ENCODE measurements at places on chromosomes 1 and 21.

DNA sequence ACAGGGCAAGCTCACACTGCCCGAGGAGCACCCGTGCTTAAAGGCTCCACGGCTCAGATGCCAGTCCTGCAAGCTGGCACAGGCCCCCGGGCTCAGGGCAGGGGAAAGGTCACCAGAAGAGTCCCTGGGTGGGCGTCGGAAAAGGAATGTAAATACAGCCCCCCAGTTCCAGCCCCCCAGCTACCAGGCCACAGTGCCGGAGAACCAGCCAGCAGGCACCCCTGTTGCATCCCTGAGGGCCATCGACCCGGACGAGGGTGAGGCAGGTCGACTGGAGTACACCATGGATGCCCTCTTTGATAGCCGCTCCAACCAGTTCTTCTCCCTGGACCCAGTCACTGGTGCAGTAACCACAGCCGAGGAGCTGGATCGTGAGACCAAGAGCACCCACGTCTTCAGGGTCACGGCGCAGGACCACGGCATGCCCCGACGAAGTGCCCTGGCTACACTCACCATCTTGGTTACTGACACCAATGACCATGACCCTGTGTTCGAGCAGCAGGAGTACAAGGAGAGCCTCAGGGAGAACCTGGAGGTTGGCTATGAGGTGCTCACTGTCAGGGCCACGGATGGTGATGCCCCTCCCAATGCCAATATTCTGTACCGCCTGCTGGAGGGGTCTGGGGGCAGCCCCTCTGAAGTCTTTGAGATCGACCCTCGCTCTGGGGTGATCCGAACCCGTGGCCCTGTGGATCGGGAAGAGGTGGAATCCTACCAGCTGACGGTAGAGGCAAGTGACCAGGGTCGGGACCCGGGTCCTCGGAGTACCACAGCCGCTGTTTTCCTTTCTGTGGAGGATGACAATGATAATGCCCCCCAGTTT is 1.3 kb downstream of the CELSR2 start:
- no peak for DNase-seq

- DNase-seq: no peak
Measured at GRCh38 chr1:230970432-230970831, 8.2 kb downstream of the TTC13 start.

GRCh38 chr1:184472136-184472535 is 85.3 kb downstream of the C1orf21 start:
- DNase-seq: no peak

- no peak for DNase-seq
Measured at GRCh38 chr1:201393076-201393475, 6.0 kb downstream of the LAD1 start.

DNA sequence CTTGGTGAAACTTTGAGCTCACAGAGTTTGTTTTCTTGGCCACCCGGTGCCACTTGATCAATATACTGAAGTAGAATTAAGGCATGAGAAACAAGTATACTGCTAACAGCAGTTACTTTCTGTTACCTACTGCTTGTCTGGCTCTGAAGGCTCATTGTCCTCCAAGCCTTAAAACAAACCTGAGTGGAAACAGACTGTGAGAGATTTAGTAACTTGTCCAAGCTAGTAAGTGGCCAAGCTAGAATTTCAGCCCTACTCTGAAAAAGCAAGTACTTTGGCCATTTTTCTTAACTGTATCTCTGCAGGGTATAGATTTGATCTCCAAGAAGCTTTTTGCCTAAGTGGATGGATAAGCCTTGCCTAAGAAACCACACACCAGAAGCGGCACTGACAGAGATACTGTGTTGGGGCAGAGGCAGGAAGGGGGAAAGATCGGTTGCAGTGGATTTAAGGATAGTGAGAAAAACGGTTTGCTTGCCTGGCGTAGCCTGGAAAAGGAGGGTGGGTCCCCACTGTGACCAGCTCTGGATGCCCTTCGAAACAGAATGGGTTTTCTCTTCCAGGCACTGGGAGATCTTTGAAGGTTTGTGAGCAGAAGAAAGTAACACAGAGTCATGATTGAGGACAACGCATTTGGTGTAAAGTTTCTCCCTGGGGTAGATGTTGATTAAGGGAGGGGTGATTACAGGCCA is 2.1 kb upstream of the MACO1 start:
- no peak for DNase-seq

GRCh38 chr1:106568201-106568974 is 488.1 kb upstream of the PRMT6 start:
- no peak for DNase-seq

- DNase-seq: no peak
Measured at GRCh38 chr1:89763649-89763986, 57.2 kb upstream of the LRRC8D start.

DNA sequence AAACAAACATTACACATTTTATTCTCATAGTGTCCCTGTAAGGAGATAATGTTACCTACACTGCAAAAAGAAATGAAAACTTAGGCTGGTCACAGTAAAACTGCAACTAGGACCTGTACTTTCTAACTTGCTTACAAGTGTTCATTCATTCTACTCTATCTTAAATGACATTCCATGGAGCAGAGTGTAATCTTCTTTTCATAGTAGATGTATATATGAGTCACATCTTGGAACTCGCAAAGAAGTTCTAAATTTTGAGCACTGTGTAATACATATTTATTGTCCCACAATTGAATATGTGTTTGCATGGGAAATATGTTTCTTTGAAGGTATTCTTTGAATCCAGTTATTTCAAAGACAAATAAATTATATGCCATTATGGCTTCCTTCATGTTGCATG is 1258.5 kb upstream of the ADGRL2 start:
- no peak for DNase-seq

DNA sequence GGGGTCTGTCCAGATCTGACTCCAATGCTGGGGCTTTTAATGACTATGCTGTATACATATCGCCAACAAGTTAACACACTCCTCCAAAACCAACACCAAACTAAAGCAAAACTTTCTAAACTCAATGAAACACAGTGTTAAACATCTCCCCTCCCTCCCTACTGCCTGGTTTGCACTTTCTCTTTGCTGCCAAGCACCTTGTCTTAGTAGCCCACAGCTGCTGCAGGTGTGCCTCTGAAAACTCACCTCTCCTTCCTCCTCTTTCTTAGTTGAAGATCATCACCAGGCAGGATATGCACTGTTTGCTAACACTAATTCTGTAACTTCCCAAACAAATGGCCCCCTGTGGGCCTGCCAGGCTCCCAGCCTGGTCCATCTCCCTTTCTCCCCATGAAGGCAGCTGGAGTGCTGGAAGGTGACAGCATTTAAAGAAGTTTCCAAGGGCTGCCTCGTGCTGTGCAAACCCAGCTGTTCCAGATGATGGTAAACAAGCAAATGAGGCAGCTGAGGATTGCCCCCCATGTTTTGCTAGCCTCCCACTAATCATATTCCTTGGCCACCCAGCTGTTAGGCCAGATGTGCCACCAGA is 213.7 kb downstream of the ASTN1 start:
- DNase-seq: no peak

DNA sequence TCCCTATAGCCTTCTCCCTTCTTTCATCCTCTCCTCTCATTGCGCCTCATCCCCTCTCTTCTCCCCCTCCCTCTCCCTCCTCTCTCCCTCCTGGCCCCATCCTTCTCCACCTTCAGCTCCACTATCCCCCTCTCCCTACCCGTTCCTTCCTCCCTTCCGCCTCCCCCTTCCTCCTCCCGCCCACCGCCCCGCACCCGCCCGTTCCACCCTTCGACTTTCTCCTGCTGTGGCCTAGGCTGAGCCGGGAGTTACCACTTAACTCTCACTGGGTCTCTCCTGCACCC is 1.6 kb downstream of the NPR1 start:
- DNase-seq: no peak

GRCh38 chr1:7893529-7894180 is 40.8 kb upstream of the UTS2 start:
- DNase-seq: no peak

GRCh38 chr21:36847189-36847588 is 119.3 kb downstream of the HLCS start:
- no peak for DNase-seq

DNA sequence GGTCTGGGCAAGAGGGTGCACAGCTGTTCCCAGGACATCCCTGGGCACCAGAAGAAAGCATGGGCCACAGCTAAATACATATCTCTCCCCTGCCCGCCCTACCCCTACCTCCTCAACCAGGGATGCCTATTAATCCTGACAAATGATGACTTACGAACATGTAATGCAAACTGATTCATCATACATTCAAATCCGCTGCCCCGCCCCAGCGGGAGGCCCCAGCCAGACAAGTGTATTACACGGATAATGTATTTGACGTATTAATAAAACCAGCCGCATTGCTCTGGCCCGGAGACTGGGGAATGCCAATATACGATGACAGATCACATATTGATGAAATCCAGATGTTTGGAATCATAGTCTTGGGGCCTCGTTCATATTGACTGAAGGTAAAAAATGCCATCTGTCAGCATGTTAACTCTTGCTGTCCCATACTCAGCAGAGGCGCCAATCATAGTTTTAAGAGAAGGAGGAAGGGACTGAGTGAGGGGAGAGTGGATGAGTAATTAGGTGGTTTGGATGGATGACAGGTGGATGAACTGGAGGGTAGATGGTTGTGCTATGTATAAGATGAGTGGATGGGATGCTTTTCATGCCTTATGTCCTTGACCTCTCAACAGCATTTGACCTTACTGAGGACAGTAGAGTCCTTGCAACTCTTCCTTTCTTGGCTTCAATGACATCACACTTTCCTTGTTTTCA is 68.2 kb downstream of the TMEM53 start:
- DNase-seq: no peak

DNA sequence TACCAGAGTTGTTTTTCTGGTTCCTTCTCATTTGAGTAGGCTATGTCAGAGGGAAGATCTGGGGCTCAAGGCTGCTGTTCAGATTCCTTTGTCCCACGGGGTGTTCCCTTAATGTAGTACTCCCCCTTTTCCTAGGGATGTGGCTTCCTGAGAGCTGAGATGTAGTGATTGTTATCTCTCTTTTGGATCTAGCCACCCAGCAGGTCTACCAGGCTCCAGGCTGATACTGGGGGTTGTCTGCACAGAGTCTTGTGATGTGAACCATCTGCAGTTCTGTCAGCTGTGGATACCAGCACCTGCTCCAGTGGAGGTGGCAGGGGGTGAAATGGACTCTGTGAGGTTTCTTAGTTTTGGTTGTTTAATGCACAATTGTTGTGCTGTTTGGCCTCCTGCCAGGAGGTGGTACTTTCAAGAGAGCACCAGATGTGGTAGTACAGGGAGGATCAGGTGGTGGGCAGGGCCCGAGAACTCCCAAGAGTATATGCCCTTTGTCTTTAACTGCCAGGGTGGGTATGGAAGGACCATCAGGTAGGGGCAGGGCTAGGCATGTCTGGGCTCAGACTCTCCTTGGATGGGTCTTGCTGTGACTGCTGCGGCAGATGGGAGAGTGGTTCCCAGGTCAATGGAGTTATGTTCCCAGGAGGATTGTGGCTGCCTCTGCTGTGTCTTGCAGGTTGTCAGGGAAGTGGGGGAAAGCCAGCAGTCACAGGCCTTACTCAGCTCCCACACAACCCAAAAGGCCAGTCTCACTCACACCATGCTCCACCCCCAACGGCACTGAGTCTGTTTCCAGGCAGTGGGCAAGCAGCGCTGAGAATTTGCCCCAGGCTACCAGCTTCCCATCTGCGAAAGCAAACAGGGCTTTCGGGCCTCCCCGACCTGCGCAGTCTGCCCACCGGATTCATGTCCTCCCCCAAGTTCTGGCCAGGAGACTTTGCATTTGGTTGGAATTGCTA is 64.2 kb downstream of the SERINC2 start:
- no peak for DNase-seq

DNA sequence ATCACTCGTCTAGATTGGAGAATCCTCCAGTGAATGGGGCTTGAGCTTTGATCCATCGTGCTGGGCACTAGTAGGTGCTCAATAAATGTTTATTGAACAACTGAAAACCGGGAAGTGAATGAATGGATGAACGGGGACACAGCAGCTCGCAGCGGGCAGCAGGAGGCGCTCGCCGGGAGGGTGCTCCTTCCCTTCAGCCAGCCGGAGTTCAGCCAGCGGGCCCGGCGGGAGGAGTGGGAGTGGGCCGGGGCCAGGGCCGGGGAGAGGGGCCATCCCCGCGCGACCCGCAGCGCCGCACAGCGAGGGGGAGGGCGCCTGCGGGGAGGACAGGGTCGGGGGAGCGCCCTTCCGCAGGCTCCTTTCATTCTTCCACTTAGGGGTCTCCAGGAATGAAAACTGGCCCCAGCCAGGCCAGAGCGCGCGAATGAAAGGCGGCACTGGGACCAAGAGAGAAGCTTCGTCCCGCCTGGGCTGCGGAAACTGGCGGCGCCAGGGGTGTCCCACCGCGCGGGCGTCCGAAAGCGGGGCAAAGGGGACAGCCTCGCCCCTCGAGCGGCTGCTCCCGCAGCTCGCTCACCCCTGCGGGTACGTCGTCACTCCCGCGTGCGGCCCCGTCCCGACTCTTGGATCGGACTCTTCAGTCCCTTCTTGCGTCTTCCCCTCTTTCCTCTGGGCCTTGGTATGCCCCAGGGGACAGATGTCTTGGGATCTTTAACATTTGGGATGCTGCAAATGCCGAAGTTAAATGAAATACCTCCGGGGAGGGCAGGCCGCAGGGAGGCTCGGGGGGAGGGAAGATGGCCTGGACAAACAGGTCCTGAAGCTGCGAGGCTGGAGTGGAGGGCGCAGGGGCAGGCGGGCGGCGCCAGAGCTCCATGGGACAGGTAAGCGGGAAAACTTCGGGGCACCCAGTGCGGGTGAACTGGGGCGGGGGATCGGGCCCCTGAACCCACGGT is 3.6 kb upstream of the INAVA start:
- no peak for DNase-seq

DNA sequence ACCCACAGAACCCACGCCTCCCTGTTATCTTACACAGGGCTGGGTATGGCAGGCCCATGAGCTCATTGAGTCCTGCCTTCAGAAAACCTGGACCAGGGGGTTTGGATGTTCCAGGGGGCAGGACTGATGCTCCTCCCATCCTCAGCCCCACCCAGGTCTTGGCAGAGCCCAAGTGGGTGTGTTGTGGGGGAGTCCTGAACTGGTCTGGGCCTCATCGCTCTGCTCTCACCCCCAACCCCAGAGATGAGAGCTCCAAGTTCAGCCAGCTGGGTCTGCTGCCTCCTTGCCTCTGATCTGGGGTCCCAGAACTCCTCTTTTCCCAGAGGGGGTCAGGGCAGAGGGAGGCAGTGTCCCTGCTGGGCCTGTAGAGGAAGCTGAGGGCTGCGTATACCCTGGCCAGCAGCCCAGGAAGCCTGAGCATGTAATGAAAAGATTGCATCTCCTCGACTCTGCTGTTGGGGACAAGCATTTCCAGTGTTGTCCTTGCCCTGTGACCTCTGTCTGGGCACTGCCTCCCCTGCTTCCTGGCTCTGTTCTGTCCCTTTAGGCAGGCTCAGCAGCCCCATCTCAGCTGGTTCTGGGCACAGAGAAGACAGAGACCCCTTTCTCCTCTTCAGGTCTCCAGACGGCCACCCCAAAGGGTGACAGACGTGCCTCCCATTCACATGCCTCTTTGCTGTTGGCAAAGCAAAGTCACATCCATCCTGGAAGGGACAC is 54.7 kb upstream of the EPS8L3 start:
- DNase-seq: no peak

DNA sequence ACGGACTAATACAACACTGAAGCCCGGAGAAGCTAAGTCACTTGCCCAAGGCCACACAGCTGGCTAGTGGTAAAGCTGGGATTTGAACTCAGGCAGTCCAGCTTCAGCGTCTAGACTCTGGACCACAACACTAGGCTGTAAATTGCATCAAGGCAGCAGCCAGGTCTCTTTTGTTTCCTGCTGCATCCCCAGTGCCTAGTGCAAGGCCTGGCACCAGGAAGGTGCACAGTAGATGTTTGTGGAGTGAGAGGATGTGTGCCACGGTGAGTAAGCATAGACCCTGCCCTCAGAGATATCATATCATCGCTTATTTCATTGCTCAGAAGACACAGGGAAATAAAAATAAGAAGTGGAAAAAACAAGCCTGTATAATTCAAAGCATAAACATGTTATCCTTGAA is 40.9 kb downstream of the IGSF21 start:
- DNase-seq: no peak

Measured in activated CD4-positive, alpha-beta T cell treated with anti-CD3 and anti-CD28 coated beads, Interleukin-2, amount 10 ng/mL, durations not matched to agents 7 days and 5 days (primary cell).